ENCODE measurements at places on chromosomes 3 and 15.

- no peak for DNase-seq
Measured at GRCh38 chr15:77001351-77001750, 6.4 kb downstream of the PSTPIP1 start.

- DNase-seq = no peak
Measured at GRCh38 chr3:133092681-133093080, 54.5 kb downstream of the TMEM108 start.

DNA sequence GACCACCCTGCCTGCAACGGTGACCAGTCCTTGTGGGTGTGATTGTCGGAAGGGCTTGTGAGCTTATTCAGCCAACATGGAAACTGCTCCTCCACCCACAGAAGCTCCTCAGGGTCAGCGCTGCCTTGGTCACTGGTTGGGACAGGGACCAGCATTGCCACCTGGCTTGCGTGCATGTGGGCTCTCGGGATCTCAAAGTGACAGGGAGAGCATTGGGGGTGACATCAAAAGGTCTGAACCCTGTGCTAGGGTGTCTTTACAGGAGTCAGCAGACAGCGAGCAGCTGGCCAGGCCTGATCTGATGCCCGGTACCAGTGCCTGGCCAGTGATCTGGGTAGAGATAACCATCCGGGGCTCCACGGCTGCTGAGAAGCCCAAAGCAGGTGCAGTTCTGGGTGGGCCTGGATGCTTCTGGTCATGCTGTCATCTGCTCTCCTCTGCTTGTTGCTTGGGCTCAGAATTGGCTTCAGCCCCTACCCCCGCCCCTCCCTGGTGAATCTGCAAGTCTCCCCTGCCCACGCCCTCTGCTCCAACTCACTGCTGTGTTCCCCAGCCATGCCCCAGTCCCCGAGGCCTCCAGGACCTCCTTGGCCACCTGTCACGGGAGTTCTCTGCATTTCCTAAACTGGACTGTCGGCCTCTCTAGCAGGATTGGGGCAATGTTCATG is 134.8 kb downstream of the NSMCE3 start:
- DNase-seq = no peak

DNA sequence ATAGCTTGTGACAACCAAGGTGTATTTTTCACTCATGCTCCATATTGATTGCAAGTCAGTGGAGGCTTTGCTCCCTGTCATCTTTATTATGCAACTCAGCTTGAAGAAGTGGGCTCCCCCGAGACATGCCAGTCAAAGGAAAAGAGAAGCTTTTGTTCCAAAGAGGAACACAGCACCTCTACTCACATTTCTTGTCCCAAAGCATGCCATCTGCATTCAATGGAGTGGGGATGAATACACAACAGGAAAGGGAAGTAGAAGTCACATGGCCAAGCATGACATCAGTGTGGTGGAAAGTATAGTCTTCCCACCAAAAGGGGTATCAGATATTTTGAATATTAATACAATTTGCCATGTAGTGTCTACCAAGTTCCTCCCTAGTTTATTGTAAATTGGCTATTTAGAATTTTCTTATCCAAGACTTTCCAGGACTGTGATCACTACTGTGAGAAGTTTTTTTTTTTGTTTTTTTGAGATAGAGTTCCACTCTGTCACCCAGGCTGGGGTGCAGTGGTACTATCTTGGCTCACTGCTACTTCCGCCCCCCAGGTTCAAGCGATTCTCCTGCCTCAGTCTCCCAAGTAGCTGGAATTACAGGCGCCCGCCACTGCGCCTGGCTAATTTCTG is 114.5 kb downstream of the GMPS start:
- peak; percentile 62 for DNase-seq

GRCh38 chr3:125670945-125671344 is 75.6 kb upstream of the OSBPL11 start:
- no peak for DNase-seq

- no peak for DNase-seq
Measured at GRCh38 chr3:122934251-122934650, 93.3 kb downstream of the SEMA5B start.

GRCh38 chr3:47399531-47400270 is 18.9 kb downstream of the PTPN23 start:
- peak; percentile 51 for DNase-seq

DNA sequence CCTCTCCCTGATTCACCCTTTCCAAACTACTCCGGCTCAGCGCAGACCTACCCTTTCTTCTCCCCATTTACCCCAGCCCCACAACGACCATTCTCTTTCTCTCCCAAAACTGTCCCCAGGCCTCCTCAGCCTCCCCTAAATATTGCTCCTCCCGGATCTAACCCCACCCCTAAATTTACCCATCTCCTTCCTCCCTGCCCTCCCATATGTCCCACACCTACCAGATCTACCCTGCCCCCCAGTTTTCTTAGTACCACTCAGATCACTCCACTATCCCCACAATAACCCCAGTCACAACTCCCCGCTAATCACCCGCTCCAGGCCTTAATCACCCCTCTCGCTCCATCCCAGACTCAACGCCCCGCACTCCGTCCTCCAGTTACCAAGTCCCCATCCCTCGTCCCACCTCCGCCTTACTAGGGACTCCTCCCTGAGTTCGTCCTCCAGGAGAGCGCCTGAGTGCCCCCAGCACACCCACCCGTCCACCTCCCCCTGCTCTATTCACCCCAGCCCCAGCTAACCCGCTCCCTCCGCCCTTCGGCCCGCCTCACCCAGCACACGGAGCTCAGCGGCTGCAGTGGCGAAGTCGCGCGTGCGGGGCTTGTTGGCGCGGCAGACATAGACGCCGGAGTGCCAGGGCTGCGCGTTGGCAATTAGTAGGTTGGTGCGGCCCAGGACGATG is 18.6 kb upstream of the IGDCC3 start:
- DNase-seq = no peak

- DNase-seq = no peak
Measured at GRCh38 chr3:160454995-160455394, 5.4 kb upstream of the TRIM59 start.

DNA sequence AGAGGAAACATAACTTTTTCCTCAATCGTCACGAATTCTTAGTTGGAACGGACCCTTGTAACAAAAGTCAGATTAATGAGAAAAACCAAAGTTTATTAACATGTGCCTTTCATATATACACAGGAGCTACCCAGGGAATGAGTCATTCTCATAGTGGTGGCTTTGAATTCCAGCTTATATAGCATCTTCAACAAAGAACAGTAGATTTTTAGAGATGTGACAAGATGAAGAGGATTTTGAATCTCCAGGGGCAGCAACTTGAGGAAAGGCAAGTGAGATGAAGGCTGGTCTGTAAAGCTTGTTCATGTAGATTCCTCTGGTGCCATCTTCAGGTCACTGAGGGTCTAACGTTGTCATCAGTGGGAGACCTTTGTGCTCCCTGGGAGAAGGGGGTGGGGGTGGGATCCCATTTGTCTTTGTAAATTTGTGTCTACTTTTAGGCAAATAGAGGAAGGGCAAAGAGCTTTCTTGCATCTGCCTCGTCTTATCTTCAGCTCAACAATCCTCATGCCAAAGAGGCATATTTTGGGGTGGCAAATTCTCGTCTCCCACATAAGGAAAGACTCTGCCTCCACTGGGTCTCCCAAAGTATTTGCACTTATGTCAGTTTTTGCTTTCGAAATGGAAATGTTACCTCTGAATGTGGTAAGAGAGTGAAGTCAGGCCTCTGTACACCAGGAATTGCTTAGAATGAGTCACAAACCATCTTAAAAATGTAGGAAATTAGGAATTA is 29.5 kb downstream of the CLEC3B start:
- peak; percentile 80 for DNase-seq

- peak; percentile 66 for DNase-seq
Measured at GRCh38 chr3:120418866-120419490, 31.8 kb downstream of the FSTL1 start.

GRCh38 chr3:190076601-190077394 is 43.9 kb downstream of the P3H2 start:
- DNase-seq = no peak

DNA sequence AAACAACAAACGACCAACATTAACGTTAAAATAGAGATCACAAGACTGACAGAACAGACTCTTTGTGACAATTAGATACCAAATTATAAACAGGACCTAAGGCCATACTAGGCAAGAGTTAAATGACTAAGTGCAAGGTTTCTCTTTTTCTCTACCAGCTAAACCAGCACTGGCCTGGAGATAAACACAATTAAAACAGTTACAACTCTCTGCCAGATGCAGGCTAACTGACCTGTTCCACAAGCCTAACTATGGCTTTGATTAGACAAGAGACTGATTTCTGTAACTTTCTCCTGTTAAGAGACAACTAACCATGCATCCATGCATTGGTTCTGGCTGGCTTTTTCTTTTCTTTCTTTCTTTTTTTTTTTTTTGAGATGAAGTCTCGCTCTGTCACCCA is 1.6 kb upstream of the ARL8B start:
- DNase-seq = no peak

DNA sequence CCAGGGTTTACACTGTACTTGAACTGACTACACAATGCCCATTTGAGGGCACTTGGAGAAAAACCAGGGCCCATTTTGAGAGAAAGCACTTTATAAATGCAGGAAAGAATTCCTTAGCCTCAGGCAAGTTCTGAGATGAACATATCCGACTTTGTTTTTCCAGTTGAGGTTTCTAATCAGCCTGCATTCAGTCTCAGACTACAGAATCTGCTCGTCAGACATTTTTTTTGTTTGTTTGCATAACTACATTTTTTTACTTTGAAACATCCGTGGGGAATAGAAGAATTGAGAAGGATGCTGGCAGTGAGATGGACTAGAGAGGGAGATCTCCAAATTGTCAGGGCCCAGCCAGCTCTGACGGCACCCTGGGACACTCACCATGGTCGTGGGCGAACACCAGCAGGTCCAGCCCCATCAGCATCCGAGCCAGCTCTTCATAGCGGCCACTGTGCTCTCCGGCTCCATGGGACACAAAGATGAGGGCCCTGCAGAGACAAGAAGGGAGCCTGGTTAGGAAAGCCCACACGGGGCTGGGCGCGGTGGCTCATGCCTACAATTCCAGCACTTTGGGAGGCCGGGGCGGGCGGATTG is 40.8 kb downstream of the MGLL start:
- no peak for DNase-seq

GRCh38 chr3:37386627-37387230 is 212.3 kb upstream of the LRRFIP2 start:
- peak; percentile 83 for DNase-seq

- DNase-seq = no peak
Measured at GRCh38 chr3:172170841-172171240, 131.5 kb downstream of the FNDC3B start.

DNA sequence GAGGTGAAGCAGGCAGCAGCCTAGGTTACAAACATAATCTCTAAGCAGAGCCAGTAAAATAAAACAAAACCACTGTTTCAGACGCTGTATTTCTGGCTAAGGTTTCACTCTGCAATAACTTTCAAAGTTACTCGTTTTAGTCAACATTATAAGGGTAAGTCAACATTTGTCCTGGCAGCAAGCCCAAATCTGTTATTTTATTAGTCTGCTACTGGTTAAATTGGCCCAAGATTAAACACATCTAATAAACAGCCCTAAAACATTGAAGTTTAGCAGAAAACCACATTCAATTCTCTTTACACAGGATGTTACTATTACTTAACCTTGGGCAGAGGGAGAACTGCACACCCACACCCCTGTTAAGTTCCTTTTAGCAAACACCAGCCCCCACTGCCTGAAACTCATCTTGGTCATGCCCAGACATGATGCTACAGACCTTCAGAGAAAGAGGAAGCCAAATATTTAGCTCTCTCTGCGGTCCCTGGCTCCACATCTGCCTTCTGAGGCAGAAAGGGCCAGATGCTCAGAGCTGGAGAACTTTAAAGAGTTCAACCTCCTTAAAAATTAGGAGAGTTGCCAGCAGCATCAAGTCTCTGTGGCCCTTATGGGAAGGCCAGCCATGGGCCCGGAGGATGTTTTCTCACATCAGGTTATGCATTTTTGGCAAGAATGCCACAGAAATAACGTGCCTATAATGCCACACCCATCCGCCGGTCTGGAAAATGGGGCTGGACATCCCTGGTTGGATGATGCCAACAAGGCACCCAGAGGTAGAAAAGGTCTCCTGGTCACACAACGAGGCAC is 17.9 kb downstream of the ARHGEF3 start:
- DNase-seq = peak; percentile 93

- DNase-seq = no peak
Measured at GRCh38 chr15:73869216-73869995, 4.0 kb upstream of the TBC1D21 start.

GRCh38 chr3:194874783-194875182 is 189.1 kb downstream of the FAM43A start:
- no peak for DNase-seq

DNA sequence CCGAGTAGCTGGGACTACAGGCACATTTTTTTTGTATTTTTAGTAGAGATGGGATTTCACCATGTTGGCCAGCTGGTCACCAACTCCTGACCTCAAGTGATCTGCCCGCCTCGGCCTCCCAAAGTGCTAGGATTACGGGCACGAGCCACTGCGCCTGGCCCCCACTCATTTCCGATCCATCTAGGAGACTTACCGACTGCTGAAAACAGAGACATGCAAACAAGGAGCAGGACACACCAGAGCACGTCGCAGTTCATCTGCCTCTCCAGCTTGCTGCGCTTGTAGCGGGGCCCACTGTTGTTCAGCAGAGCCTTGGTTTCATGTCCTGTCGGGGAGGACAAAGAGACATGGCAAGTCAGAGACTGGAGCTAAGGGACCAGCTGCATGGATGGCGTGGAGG is 137.4 kb downstream of the ATP10A start:
- no peak for DNase-seq

GRCh38 chr15:40222131-40222530 is 16.7 kb upstream of the PAK6 start:
- DNase-seq = no peak

- DNase-seq = peak; percentile 66
Measured at GRCh38 chr3:178001670-178002101, 534.5 kb upstream of the KCNMB2 start.

Data from NB4 (cell line).